ENCODE measurements at places on chromosomes 12 and 14.

GRCh38 chr12:111819191-111820158 is 22.6 kb upstream of the MAPKAPK5 start:
- DNase-seq = no peak

DNA sequence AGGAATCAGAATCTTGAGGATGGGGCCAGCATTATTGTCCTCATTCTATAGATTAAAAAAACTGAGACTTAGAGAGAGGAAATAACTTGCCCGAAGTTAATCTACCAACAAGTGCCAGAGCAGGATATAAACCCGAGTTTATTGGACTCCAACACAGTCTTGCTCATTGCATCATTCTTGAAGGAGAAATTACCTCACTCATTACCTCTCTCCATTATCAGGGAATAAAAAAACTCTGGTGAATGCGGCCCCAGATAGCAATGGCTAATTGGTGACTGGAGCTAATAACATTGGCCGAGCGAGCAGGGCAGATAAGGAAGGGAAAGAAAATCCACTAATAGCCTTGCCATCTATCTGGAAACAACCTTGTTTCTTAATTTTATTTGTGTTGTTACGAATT is 24.7 kb upstream of the TMED10 start:
- no peak for DNase-seq

GRCh38 chr14:66974397-66975025 is 214.7 kb upstream of the GARIN2 start:
- no peak for DNase-seq

GRCh38 chr12:67202678-67203012 is 66.5 kb upstream of the CAND1 start:
- no peak for DNase-seq

GRCh38 chr12:65155784-65156183 is 13.6 kb upstream of the LEMD3 start:
- DNase-seq = no peak

- DNase-seq = no peak
These were observed 99.3 kb downstream of the TBX5 start for GRCh38 chr12:114306646-114307045.

GRCh38 chr14:54730156-54730961 is 163.4 kb downstream of the SAMD4A start:
- DNase-seq = no peak

All from prostate gland (tissue), 2 donors.